ENCODE measurements at places on chromosomes 5 and 9.

- DNase-seq = no peak
Measured at GRCh38 chr5:140111011-140111858, 2.7 kb upstream of the PURA start.

DNA sequence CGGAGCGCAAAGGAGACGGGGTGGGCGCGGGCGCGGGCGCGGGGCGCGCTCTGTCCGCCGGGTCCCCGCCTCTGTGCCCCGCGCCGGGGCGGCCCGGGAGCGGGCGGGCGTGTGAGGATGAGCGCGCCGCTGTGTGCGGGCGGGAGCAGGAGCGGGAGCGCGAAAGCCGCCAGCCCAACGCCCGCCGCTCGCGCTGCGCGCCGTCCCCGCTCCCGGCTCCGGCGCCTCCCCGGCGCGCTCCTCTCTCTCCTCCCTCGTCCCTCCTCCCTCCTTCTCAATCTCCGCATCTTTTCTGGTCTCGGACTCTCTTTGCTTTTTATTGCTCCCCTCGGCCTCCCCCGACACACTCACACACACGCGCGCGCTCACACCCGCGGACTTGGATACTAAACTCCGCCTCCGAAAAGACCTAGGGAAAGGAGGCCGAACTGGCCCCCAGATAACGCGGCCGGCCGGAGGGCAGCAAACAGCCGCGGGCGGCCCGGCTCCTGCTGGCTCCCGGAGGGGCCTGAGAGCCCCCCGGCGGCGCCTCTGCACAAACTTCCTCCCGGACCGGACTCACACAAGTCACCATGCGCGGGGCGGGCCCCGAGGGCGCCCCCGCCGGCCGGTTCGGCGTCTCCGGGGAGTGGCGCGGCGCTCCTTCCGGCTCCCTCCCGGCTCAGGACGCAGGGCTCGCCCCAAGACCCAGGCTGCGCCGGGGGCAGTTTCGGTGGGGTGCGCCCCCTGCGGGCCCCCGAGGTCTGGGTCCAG, at the start of gene FIBCD1:
FIBCD1 (minus strand) TSS at position 596 of the 753 bp plus-strand sequence. CDS start 640 bp downstream, outside the sequence.
- DNase-seq = no peak

- no peak for DNase-seq
Measured at GRCh38 chr9:82665324-82665723, 397.6 kb downstream of the RASEF start.

GRCh38 chr5:14004598-14005394, 60.3 kb upstream of the DNAH5 start:
- DNase-seq = no peak

- no peak for DNase-seq
Measured at GRCh38 chr9:127058645-127059021, 63.8 kb downstream of the ANGPTL2 start.

DNA sequence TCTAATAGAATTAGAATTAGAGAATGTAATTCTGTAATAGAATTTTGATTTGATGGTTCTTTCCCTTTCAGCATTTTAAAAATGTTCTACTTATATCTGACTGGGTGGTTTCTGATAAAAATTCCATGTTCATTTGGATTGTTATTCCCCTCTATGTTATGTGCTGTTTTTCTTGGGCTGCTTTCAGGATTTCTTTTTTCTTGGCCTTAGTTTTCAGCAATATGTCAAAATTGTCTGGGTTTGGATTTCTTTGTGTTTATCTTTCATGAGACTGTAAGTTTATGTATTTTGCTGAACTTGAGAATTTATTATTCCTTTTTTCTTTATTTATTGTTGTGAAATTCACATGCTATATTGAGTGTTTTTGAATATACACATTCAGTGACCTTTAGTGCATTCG, 189.1 kb downstream of the RANBP17 start:
- DNase-seq = no peak

- DNase-seq = no peak
Measured at GRCh38 chr5:67194166-67194565, 2.4 kb downstream of the CD180 start.
